ENCODE measurements at places on chromosomes 13 and 19. TPM values are rescaled to one million over a fixed set of nuclear protein-coding genes. Genes with fewer than 3 reads are reported as not detected.

DNA sequence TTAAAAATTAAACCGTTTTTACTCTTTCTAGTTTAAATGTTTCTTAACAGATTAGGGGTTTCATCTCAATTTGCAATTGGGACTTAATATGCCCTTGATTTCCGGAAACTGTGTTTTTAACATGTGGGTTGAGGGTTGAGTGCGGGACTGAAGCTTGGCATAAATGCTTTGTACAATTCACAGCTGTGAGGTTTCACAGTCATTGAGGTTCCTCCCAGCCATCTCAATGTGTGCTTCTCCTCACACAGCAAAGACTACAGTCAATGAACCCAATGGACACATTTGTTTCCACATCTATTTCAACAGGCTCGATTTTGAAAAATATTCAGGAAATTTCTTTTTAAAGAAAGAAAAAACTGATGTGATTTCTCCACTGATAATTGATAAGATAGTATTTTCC is 328.6 kb downstream of the TBC1D4 start:
- H3K4me1 ChIP-seq: no peaks in the 10 kb centered on the region
- DNase-seq: no peak
- no peak overlapping the region for H3K4me3 ChIP-seq
- no peaks in the 10 kb centered on the region for H3K36me3 ChIP-seq
- H3K27ac ChIP-seq: no peak overlapping the region

The INSR gene
- 47.7 TPM for total RNA-seq

- H3K27ac ChIP-seq: no peak overlapping the region
- H3K36me3 ChIP-seq: no peaks in the 10 kb centered on the region
- no peak overlapping the region for H3K4me3 ChIP-seq
Measured at GRCh38 chr19:12828494-12828893, 5.9 kb downstream of the RTBDN start.

DNA sequence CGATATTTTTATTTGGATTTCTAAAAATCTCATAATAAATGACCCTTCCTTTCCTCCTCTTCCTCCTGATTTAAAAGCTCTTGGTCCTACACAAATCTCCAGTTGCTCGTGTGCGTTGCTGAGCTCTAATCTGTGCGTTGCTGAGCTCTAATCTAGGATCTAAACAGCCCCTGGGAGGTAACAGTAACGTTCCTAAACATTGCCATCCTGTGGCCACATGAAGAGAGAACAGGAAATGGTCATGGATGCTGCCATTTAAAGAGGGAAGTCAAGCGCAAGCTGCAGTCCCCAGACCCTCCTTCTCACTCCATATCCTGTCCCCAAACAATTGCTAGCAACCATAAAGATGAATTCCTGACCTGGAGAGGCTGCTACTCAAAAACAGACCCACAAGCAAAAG is 170.8 kb downstream of the NUFIP1 start:
- H3K27ac ChIP-seq: no peak overlapping the region
- no peaks in the 10 kb centered on the region for H3K27me3 ChIP-seq
- no peak overlapping the region for H3K4me3 ChIP-seq
- H3K4me1 ChIP-seq: no peaks in the 10 kb centered on the region
- DNase-seq: no peak
- no peaks in the 10 kb centered on the region for H3K36me3 ChIP-seq

DNA sequence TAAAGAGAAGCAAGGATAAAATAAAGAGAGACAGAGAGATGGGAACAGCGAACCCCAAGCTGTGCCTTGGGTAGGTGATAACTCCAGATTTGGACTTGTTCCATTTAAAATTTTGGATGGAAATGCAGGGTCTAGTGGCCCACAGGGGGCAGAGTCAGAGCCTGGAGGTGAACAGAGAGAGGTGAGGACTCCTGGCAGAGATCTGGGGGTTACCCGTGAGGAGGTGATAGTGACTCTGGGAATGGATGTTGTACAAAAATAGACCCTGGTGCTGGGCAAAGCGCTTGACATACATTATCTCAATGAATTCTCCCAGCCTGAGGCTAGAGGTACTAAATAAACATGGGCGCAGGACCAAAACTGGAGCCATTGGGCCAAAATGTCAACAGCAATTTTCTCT is 14.3 kb upstream of the DHRS12 start:
- no peaks in the 10 kb centered on the region for H3K36me3 ChIP-seq
- no peaks in the 10 kb centered on the region for H3K27me3 ChIP-seq
- H3K27ac ChIP-seq: no peak overlapping the region
- peaks cover 3% of the 10 kb centered on the region for H3K4me1 ChIP-seq
- no peak overlapping the region for H3K4me3 ChIP-seq
- DNase-seq: no peak

The PTGIR gene
- total RNA-seq: 1.9 TPM

GRCh38 chr19:52022193-52022592 is 6.0 kb downstream of the ZNF614 start:
- H3K4me3 ChIP-seq: no peak overlapping the region
- H3K27me3 ChIP-seq: no peaks in the 10 kb centered on the region
- no peak for DNase-seq
- no peak overlapping the region for H3K27ac ChIP-seq

- no peak overlapping the region for H3K27ac ChIP-seq
- H3K27me3 ChIP-seq: no peaks in the 10 kb centered on the region
- H3K36me3 ChIP-seq: no peaks in the 10 kb centered on the region
- H3K4me1 ChIP-seq: no peaks in the 10 kb centered on the region
- no peak for DNase-seq
Measured at GRCh38 chr19:33263325-33264023, 37.8 kb upstream of the SLC7A10 start.

DNA sequence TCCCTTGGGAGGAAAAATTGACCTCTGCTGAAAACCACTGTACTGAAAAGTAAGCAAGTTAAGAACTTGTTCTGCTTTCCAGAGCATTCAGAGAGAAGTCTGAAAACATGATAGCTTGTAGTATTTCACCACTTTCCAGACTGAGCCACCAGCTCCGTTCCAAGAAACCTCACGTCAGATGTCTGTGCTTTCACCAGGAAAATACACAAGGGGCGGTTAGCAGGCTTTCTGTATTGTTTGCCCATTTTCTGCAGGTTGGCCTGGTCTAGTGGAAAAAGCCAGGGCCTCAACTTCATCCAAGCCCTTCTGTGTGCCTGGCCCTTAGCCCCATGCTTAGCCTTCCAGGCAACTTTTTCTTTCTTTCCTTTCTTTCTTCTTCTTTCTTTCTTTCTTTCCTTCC is 36.4 kb downstream of the RXFP2 start:
- no peaks in the 10 kb centered on the region for H3K36me3 ChIP-seq
- no peak overlapping the region for H3K4me3 ChIP-seq
- no peaks in the 10 kb centered on the region for H3K4me1 ChIP-seq
- no peak overlapping the region for H3K27ac ChIP-seq
- no peaks in the 10 kb centered on the region for H3K27me3 ChIP-seq
- no peak for DNase-seq

GRCh38 chr13:112107289-112107688 is 40.3 kb downstream of the SOX1 start:
- no peak overlapping the region for H3K4me3 ChIP-seq
- peaks cover 45% of the 10 kb centered on the region for H3K4me1 ChIP-seq
- no peak overlapping the region for H3K27ac ChIP-seq

DNA sequence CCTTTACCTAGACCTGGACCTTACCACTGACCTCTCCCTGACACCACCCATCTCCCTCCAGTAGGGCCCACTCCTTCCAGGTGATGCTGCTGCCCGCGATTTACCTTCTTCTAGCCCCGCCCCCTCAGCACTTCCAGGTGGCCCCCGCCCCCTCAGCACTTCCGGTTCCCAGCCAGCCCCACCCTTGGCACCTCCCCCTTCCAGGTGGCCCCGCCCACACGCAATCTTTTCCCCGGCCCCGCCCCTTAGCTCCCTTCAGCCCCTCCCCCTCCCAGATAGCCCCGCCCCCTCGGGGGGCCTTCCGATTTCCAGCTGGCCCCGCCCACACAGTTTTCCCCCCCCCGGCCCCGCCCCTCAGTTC is 586 bp downstream of the LIG1 start:
- H3K36me3 ChIP-seq: peaks cover 33% of the 10 kb centered on the region
- H3K27me3 ChIP-seq: no peaks in the 10 kb centered on the region
- H3K4me1 ChIP-seq: peaks cover 12% of the 10 kb centered on the region
- DNase-seq: peak; percentile 67
- H3K4me3 ChIP-seq: peak overlapping the region; percentile 86

- no peaks in the 10 kb centered on the region for H3K27me3 ChIP-seq
- DNase-seq: no peak
- H3K4me1 ChIP-seq: no peaks in the 10 kb centered on the region
Measured at GRCh38 chr13:66492479-66492878, 737.7 kb downstream of the PCDH9 start.

- H3K4me3 ChIP-seq: peak overlapping the region; percentile 55
- no peaks in the 10 kb centered on the region for H3K36me3 ChIP-seq
- peaks cover 15% of the 10 kb centered on the region for H3K4me1 ChIP-seq
- peaks cover 42% of the 10 kb centered on the region for H3K27me3 ChIP-seq
- peak; percentile 49 for DNase-seq
- no peak overlapping the region for H3K27ac ChIP-seq
Measured at GRCh38 chr13:96090240-96091101, 564 bp downstream of the HS6ST3 start.

The WDR87 gene
- total RNA-seq: not detected

The COG3 gene
- total RNA-seq: 35.6 TPM

DNA sequence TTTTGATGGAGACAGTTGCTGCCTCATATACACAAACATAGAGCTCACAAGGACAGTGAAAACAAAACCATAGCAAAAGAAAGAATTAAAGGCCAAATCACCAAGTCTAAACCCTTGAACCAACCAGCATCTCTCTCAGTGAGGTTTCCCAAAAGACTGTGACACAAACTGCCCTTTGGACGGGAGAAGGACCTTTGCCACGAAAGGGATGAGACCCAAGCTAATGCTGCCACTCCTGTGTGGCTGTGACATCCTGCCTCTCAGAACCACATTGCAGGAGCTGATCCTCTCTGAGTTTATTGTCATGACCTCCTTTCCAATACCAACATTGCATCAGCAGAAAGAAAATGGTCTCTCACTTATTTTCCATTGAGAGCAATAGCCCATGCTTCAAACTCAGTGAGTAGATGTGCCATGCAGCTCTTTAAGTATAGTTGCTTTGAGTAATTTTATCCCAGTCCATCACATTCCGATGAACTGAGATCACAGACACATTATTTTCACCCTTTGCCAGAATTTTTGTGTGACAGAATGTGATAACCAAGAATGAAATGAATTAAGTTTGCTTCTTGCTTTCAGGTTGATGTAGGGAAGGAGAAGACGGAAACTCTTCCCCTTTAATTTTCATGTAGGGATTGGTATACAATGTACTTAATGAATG is 133.5 kb upstream of the IRS2 start:
- no peaks in the 10 kb centered on the region for H3K36me3 ChIP-seq
- no peak overlapping the region for H3K4me3 ChIP-seq
- H3K27me3 ChIP-seq: no peaks in the 10 kb centered on the region
- no peak overlapping the region for H3K27ac ChIP-seq

The PLIN4 gene
- total RNA-seq: 0.50 TPM

The MEIS3 gene
- total RNA-seq: 48.1 TPM

The NLRP11 gene
- total RNA-seq: not detected

The ONECUT3 gene
- not detected for total RNA-seq

- no peaks in the 10 kb centered on the region for H3K27me3 ChIP-seq
- DNase-seq: no peak
- H3K4me1 ChIP-seq: no peaks in the 10 kb centered on the region
- no peak overlapping the region for H3K27ac ChIP-seq
- H3K36me3 ChIP-seq: no peaks in the 10 kb centered on the region
- H3K4me3 ChIP-seq: no peak overlapping the region
Measured at GRCh38 chr19:6997679-6998445, 23.4 kb downstream of the MBD3L2B start.

DNA sequence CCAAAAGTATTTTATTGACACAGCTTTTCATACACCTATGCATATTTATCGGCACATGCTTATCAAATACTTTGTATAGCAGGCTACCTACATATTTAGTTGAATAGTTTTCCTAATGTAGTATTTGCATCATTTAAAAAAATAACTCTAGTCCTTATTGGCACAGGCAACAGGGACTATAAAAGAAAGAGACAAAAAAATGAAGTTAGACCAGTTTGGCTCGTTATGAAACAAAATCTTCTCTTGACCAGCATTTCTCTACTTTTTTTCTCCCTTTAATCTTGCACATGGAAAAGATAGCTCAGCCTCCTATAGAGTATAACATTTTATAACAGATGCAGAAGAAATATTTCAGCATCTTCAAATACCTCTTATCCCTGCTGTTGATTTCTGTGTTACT is 794.8 kb upstream of the MIR17HG start:
- H3K27me3 ChIP-seq: no peaks in the 10 kb centered on the region
- no peak for DNase-seq
- H3K27ac ChIP-seq: no peak overlapping the region
- no peak overlapping the region for H3K4me3 ChIP-seq

The ATP4B gene
- 1.4 TPM for total RNA-seq

GRCh38 chr19:3343619-3344502 is 22.5 kb upstream of the NFIC start:
- no peak for DNase-seq
- no peak overlapping the region for H3K27ac ChIP-seq

- DNase-seq: no peak
- peaks cover 7% of the 10 kb centered on the region for H3K4me1 ChIP-seq
- H3K36me3 ChIP-seq: no peaks in the 10 kb centered on the region
- no peaks in the 10 kb centered on the region for H3K27me3 ChIP-seq
- no peak overlapping the region for H3K4me3 ChIP-seq
Measured at GRCh38 chr13:41645331-41645730, 188.0 kb downstream of the RGCC start.

The DNAAF3 gene
- 8.4 TPM for total RNA-seq

DNA sequence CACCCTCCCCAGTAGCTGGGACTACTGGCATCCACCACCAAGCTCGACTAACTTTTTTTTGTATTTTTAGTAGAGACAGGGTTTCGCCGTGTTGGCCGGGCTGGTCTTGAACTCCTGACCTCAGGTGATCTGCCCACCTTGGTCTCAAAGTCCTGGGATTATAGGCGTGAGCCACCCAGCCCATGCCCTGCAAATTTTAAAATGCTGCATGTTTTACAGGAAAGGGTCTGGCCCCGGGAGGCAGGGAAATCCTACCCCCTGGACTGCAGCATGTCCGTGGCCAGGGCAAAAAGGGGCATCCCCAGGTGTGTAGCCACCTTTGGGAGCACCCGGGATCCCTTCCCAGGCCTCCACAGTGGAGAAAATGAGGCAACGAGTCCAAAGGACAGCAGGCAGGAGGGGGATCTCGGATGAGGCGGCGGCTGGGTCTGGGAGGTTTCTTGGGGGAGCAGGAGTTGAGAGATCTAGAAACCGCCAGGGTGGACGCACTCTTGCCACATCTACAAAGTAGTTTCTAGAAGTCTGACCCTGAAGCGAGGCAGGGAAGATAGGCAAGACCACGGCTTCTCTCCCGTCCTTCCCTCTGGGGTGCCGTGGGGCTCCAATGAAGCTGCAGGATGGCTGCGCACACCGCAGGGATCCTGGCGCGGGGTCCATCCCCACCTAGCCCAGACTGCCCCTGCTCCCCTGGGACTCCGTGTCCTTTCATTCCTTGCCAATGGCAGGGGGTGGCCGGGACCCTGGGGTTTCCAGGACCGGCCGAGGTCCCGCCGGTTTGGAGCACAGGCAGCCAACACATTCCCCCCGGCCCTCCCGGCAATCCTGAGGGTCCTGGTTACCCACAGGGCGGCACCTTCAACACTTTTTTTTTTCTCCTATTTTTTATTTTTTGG is 21.3 kb upstream of the ZBTB7A start:
- no peak overlapping the region for H3K4me3 ChIP-seq
- H3K36me3 ChIP-seq: peaks cover 46% of the 10 kb centered on the region
- no peaks in the 10 kb centered on the region for H3K27me3 ChIP-seq
- DNase-seq: no peak
- peaks cover 8% of the 10 kb centered on the region for H3K4me1 ChIP-seq

GRCh38 chr19:7916103-7916954 is 1.7 kb downstream of the TGFBR3L start:
- peaks cover 47% of the 10 kb centered on the region for H3K27me3 ChIP-seq
- DNase-seq: no peak
- no peak overlapping the region for H3K27ac ChIP-seq
- no peak overlapping the region for H3K4me3 ChIP-seq
- H3K36me3 ChIP-seq: peaks cover 40% of the 10 kb centered on the region

GRCh38 chr19:42074513-42075363 is 1.2 kb upstream of the ZNF574 start:
- peak overlapping the region; percentile 98 for H3K27ac ChIP-seq
- H3K27me3 ChIP-seq: no peaks in the 10 kb centered on the region
- H3K36me3 ChIP-seq: peaks cover 20% of the 10 kb centered on the region
